Activated CD4-positive, alpha-beta T cell treated with anti-CD3 and anti-CD28 coated beads, Interleukin-2, amount 10 ng/mL, durations not matched to agents 24 days and 14 days (primary cell): ENCODE measurements at places on chromosomes 6 and 20. TPM values are rescaled to one million over a fixed set of nuclear protein-coding genes. Genes with fewer than 3 reads are reported as not detected.

- peaks cover 9% of the 10 kb centered on the region for H3K4me1 ChIP-seq
- no peak for DNase-seq
- H3K27me3 ChIP-seq = peaks cover 1% of the 10 kb centered on the region
- H3K36me3 ChIP-seq = no peaks in the 10 kb centered on the region
These were observed 59.7 kb downstream of the PFDN4 start for GRCh38 chr20:54267483-54268003.

- no peak overlapping the region for H3K27ac ChIP-seq
- peaks cover 7% of the 10 kb centered on the region for H3K36me3 ChIP-seq
- peaks cover 10% of the 10 kb centered on the region for H3K4me1 ChIP-seq
- no peaks in the 10 kb centered on the region for H3K27me3 ChIP-seq
- H3K4me3 ChIP-seq = no peak overlapping the region
- no peak for DNase-seq
These were observed 67.3 kb downstream of the TRAM2 start for GRCh38 chr6:52509281-52510212.

GRCh38 chr6:139533171-139533570, 158.7 kb upstream of the CITED2 start:
- H3K4me3 ChIP-seq = no peak overlapping the region
- peaks cover 43% of the 10 kb centered on the region for H3K4me1 ChIP-seq
- no peak for DNase-seq
- peaks cover 2% of the 10 kb centered on the region for H3K36me3 ChIP-seq

GRCh38 chr6:79070206-79070825, 7.7 kb downstream of the PHIP start:
- peaks cover 16% of the 10 kb centered on the region for H3K36me3 ChIP-seq
- peaks cover 34% of the 10 kb centered on the region for H3K4me1 ChIP-seq

DNA sequence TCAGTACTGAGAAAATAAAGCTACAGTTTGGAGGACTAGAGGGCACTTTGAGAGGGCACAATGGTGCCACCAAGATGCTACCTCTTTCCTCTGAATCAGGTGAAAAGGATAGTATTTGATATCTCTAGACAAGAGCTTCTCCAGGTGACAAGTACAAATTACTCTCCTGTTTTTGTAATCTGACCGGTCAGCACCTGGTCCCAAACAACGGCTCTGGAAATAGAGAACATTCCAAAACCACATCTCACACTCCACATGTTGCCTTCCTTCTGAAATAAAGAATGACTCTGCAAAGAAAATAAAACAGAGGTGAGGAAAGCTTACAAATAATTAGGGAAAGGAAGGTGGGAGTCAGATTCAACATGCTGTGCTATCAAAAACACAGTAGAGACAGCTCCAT, 51.3 kb upstream of the CITED2 start:
- no peak overlapping the region for H3K27ac ChIP-seq
- no peak overlapping the region for H3K4me3 ChIP-seq
- no peak for DNase-seq
- H3K27me3 ChIP-seq = peaks cover 32% of the 10 kb centered on the region
- no peaks in the 10 kb centered on the region for H3K36me3 ChIP-seq
- H3K4me1 ChIP-seq = no peaks in the 10 kb centered on the region

DNA sequence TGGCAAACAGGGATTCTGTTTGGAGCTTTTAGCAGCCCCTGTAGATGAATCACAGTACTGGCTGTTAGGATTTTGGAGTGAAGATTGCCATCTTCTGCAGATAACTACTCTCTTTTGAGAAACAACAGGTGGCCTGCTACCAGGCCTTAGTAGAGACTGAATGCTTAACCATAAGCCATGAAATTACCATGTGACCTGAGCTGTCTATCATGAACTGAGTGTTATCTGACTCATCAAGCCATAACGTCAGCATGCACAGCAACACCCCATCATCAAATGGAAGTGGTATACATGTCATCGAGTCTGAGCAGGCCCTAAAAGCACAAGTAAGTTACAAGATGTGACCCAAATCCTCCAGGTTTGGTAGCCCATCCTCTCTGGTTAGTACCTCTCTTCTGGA, 132.6 kb downstream of the GPR63 start:
- no peak overlapping the region for H3K27ac ChIP-seq
- no peaks in the 10 kb centered on the region for H3K36me3 ChIP-seq
- H3K4me3 ChIP-seq = no peak overlapping the region
- H3K4me1 ChIP-seq = no peaks in the 10 kb centered on the region

FOXA2 gene
- total RNA-seq = not detected in 2 replicates
